Psoas muscle (tissue), 8 donors: ENCODE measurements at places on chromosomes 12 and 14. TPM values are rescaled to one million over a fixed set of nuclear protein-coding genes. Genes with fewer than 3 reads are reported as not detected.

- DNase-seq = no peak
Observed at GRCh38 chr12:57055824-57056223, 5.9 kb upstream of the MYO1A start.

DNA sequence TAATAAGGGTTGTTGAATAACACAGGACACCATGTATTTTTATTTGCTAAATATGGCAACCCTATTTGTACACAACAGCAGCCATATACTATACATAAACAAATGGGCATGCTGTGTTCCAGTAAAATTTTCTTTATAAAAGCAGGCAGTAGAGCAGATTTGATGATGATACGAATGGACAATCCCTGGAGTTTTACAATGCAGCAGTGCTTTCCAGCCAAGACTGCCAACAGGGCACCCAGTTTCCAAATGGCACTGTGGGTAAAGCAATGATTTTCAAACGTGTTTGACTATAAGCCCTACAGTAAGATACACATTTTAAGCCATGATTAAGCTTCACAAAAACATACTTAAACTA lies 282.7 kb downstream of the NUAK1 start:
- DNase-seq = no peak

DNA sequence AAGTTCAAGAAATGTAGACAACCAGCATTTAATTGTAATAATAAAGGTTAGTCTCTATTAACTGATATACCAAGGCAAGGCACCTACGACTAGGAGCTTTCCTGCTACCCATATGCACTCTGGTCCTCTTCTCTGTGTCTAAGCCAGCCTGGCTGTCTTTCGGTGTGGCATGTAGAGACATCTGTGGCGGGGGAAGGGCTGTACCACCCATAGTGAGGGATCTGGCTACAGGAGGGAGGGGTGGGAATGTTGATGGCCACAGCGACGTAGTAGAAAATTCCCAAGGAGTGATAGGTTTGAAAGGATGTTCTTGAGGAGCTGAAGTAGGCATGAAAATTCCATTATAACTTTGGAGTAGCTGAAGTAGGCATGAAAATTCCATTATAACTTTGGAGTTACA lies 344.2 kb downstream of the ATP23 start:
- no peak for DNase-seq

GALNT6 gene
- 0.55 TPM for total RNA-seq

APAF1 gene
- total RNA-seq = 4.3 TPM

GRCh38 chr12:100186071-100186470 lies 14.5 kb upstream of the ACTR6 start:
- DNase-seq = no peak

DNA sequence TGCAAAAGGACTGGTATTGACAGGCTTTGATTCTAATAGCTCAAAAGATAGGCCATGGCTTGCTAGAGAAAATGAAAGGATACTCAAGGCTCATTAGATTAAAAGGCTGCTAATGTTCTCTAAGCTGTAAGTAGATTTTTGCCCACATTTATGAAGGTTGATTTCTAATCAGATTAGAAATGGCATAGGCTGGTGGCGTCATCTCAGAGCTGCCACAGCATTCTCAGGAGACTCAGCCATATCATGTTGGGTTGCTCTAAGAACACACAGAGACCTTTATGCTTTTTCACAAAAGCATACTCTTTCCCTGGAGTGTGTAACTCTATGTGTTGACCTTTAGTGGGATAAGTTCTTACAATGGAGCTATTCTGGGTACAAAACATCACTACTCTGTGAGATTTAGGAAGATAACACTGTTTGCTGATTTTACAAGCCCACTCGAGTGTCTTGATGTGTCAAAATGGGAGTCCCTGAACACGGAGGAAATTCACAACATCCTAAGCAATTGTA lies 576.0 kb downstream of the NRXN3 start:
- DNase-seq = no peak

DNA sequence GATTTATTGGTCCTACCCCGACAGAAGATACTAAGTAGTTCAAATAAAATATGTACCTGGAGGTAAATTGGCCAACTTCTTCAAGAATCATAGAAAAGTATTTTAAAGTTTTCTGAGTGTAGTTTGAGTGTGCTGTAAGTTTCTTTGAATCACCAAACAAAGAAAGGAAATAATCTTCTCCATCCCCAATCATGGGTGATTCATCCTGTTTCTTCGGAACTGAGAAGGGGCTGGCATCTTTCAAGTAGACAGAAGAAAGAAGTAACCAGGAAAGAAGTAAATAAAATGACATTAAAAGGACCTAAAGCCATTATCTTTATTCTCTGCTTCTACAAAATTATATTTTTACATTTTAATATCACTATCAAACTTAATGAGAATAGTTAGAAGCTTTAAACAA lies 6.8 kb downstream of the LMNTD1 start:
- DNase-seq = no peak

DNA sequence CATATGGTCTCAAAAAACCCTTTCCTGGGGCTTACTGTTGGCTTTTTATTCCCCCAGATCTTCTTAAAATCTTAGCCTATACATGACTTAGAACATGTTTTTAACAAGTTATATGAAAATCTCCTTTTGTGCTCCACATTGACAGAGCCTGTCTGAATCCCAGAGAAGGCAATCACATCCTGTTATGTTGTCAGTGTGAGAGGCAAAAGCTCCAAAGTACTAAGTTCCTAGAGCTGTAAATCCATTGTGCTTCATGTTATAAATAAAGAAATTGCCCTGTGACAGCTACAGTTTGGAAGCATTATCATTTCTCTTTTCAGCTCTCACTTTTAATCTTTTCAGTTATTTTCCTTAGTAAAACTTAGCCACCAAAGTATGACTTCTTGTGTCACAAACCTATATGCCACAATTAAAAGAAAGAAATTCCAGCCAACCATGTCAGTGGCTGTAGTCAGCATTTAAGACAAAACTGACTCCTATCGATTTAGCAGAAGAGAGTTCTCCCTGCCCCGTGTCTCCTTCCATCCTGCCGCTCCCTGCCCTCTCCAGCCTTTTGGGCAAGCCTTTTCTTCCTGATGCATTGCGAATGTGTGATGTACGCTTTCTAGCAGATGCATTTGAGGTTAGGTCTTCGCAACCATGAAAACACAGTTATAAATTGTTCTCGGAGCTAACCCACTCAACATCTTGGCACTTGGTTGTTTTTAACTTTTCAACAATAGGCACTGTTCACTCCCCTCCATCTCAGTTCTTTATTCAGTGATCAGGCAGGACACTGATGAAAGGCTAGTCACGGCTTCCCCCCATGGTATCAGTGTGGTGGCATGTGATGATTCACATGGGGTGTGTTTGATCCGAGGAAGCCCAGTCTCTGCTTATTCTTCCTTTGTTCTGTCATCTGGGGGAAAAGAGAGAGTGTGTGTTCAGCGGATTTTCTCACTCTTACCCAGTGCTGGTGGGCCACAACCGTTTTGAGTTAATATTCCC lies 143.5 kb downstream of the SSPN start:
- no peak for DNase-seq

YAF2 gene
- 50.9 TPM for total RNA-seq

DNA sequence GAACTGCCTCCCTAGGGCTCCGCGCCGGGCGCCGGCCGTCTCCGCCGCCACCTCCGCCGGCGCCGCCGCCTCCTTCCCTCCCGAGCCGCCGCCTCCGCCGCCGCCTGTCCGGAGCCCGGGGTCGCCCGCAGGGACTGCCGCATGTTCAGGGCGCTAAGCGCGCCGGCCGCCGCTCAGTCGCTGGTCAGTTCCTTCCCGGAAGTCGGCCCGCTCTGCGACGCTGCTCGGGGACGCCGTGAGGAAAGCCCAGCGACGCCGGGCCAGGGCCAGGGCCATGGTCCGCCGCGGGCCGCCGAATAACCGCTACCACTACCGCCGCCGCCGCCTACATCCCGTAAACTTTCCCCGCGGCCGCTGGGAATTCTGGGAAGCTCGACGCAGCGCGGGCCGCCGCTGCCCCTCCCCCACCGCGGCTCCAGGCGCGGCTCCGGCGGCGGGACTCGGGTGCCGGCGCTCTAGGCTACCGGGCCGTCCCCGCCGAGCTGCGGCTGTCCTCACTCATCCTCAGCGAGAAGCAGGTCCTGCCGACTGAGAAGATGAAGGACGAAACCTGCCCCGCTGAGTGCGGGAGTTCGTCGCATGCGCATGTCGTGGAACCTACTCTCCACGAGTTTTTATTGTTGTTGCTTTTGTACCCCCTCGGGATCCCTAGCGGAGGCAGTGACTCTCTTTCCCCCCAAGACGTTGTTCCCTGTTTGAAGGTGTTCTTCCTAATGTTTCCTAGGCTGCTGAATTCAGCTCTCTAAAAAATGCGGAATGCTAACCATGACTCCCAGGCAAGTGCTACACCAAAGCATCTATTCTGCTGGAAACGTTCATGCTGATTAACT lies at the start of gene SAV1:
Gene SAV1, minus strand, starts transcription at position 311 of the 830 bp plus-strand sequence. CDS start 339 bp downstream, outside the sequence.
- DNase-seq = peak; percentile 91

- no peak for DNase-seq
Observed at GRCh38 chr12:84464616-84465015, 448.0 kb downstream of the SLC6A15 start.

DNA sequence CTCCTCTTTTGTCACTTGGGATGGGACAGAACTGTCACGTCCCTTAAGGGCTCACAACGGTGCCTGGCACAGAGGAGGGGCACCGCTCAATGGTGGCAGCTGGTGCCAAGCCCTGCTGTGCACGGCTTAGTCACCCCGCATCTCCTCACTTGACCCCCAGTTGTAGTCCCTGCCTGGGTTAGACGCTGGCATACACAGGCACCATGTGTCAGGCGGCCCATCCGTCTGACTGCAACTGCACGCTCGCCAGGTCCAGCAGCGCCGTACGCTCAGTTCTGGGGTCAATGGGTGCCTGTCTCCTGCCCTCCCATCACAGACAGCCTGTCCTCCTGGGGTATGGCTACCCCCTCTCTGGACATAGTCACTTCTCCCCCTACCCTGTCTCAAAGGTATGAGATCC lies 1.6 kb upstream of the PACS2 start:
- DNase-seq = no peak

TAS2R7 gene
- total RNA-seq = not detected

KRT83 gene
- total RNA-seq = not detected

DNA sequence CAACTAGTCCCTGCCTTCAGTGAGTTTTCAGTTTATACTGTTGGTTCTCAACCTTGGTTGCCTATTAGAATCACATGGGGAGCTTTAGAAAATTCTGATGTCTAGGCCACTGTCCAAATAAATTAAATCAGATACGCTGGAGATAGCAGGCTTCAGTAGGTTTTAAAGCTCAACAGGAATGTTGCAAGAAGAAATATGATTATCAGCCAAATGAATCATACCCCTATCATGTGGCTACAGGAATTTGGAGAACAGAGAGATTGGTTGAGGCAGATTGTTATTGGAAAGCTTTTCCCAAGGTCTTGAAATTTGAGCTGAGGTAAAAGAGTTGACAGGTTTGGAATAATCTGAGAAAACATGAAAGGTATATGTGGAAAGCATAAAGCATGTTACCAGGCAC lies 125.3 kb downstream of the WIF1 start:
- DNase-seq = no peak

FRMD6 gene
- 5.0 TPM for total RNA-seq

NRIP2 gene
- 0.97 TPM for total RNA-seq

TDRD9 gene
- total RNA-seq = 1.3 TPM

DNA sequence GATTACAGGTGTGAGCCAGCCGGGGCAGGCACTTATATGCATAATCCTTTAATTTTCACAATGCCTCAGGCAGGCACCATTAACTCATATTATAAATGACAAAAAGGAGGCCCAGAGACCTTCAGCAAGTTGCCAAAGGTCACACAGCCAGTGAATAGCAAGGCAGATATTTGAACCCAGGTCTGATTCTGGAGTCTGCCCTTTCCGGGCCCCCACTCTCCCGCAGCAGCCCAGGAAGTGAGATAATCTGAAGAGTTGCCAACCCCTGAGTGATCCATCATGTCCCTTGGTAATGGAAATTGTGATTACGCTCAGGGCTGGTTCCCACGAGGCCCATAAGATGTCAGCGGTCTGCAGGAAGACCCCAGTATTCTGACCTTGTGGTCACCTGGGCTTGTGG lies 95.3 kb upstream of the MED13L start:
- DNase-seq = no peak

VPS33A gene
- total RNA-seq = 17.1 TPM

NUAK1 gene
- 19.8 TPM for total RNA-seq
